MCF 10A (cell line): ENCODE measurements at places on chromosomes 11 and 22.
A peak's percentile ranks its signal among the peaks of the same experiment; 100 is the strongest.

DNA sequence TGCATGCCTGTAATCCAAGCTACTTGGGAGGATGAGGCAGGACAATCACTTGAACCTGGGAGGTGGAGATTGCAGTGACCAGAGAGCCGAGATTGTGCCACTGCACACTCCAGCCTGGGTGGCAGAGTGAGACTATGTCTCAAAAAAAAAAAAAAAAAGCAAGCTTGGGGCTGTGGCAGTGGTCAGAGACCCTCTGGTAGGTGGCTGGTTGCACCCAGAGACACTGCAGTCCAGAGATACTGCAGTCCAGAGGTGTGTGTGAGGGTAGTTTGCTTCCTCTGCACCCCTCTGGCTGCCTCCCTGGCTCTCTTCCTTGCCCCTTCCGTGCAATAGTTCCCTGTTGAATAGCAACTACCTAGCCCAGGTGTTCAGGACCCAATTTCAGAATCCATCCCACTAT, 1.7 kb upstream of the CCDC134 start:
- DNase-seq: no peak

DNA sequence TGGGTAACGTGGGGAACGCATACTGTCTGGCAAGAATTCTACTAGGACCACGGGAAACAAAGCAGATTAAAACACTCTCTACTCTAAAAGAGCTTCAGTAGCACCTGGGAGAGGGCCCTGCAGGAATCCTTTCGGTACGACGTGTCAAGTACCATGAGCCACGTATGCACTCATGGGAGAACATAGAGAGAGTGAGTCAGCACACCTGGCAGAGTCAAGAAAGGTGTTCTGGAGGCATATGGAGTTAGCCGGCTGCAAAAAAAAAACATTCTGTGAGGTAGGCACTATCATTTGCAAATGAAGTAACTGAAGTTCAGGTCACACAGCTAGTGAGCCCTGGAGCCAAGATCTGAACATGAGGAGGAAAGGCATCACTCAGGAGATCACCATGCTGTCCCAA, 71.1 kb upstream of the BID start:
- DNase-seq: no peak

GRCh38 chr11:121188776-121189175, 87.7 kb downstream of the TECTA start:
- DNase-seq: no peak

DNA sequence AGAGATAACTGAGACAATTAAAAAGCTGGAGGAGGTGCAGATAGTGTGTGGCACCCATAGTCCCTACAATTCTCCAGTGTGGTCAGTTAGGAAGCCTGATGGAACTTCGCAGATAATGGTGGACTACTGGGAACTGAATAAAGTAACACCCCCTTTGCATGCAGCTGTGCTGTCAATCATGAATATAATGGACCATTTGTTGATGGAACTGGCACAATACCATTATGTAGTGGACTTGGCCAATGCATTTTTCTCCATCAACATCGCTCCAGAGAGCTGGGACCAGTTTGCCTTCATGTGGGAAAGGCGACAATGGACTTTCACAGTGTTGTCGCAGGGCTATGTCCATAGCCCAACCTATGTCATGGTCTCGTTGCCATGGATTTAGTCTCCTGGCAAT, 324.2 kb downstream of the TMEM135 start:
- DNase-seq: no peak

DNA sequence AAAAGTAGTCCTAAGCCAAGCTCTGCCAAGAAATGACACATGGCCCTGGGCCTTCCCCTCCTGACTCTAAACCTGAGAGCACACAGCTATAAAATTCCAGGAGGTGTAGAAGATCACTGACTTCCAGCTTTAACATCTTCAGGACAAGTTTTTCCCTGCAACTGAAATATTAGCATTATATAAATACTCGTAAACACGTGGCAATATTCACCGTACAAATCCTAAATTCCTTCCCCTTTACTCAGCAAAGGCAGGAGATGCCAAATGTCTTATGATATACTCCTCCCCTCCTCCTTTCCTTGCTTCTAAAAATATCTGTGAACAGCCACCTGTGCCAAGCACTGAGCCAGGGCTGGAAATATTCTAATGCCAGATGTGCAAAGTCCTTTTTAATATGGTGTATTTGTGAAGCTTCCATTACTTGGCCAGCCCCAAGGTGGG, 194.0 kb downstream of the LARGE1 start:
- DNase-seq: no peak

- no peak for DNase-seq
Measured at GRCh38 chr11:67311051-67311555, 7.8 kb downstream of the SSH3 start.

GRCh38 chr22:49235463-49236300, 592.0 kb downstream of the BRD1 start:
- DNase-seq: no peak

GRCh38 chr11:944711-945470, 19.2 kb downstream of the AP2A2 start:
- DNase-seq: no peak

DNA sequence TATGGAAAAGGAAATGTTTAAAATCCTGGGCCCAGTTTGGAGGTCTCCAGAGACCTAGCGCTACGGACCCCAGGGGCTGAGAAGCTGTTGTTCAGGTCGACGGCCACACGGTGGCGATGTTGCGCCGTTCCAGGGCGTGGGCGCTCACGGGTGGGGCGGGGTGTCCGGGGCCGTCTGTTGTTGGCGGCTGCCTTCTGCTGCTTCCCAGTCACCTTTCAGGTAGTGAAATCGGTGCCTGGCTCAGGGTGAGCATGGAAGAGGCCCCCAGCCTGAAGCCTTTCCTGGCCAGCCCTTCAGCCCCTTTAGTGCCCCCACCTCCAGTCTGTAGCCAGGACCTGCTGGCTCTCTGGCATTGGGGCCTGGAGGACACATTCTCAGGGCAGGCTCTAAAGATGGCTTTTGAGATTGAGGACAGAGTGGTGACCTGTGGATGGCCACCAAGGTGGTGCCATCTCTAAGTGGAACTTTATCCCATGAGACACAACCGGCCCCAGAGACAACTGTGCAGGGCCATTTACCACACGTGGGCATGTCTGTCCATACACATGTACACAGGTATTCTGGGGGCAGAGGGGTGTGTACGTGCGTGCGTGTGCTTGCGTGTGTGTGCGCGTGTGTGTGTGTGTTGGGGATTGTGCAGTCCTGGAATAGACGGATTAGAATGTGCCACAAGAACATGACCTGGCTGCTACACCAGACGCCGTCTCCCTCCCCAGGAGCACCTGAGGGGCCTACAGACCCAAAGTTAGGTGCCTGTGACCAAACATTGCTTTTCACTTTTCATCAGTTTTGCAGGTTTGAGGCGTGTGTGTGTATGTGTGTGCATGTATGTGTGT, 53.8 kb downstream of the ST14 start:
- peak; percentile 55 for DNase-seq

DNA sequence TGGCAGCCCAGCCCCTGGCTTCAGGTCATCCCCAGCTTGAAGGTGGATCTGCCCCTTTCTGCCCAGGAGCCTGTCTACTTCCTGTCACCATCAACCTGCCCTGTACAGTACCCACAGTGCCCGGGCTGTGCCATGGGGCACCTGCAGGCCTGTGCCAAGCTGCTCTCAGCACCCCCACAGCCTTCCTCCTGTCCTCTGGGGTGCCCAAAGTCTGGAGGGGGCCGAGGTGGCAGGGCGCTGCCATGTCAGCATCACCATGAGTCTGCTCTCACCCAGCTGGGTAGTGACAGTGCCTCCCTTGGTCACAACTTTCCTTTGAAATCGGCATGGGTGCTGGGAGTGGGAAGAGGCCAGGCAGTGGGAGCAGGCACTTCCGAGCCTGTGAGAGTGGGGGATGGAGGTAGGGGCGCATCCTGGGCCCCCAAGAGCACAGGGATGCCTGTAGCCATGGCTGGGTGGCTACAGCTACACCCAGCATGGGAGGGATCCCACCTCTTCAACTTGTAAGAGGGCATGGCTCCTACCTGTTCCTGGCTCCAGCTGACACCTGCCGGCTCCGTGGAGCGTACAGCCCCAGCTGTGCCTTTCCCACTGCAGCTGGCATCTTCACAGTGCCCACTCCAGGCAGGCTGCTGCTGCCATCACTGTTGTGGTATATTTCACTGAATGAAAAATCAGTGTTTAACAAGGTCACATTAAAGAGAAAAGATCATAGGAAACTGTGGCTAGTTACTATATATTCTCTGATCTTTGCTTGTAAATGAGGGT, 42.9 kb downstream of the RNF169 start:
- no peak for DNase-seq

DNA sequence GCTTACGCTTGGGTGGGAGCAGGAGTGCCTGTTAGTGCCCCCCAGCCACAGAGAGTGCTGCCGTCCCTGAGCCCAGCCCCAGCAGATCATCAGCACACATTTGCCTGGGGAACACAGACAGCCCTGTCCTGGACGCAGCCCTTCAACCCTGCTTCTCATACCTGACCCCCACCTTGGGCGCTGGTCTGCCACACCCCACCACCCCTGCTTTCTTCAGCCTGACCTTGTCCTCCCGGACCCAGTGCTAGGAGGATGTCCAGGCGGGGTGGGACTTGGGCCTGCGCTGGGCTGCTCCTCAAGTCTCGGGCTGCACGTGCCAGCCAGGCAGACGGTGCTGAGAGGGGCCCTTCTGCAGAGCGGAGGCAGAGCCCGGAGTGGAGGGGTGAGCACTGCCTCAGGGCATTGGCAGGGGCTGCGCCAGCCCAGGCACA, 119.2 kb downstream of the KCNQ1OT1 start:
- no peak for DNase-seq

GRCh38 chr22:42297778-42298177, 27.3 kb upstream of the TCF20 start:
- no peak for DNase-seq

DNA sequence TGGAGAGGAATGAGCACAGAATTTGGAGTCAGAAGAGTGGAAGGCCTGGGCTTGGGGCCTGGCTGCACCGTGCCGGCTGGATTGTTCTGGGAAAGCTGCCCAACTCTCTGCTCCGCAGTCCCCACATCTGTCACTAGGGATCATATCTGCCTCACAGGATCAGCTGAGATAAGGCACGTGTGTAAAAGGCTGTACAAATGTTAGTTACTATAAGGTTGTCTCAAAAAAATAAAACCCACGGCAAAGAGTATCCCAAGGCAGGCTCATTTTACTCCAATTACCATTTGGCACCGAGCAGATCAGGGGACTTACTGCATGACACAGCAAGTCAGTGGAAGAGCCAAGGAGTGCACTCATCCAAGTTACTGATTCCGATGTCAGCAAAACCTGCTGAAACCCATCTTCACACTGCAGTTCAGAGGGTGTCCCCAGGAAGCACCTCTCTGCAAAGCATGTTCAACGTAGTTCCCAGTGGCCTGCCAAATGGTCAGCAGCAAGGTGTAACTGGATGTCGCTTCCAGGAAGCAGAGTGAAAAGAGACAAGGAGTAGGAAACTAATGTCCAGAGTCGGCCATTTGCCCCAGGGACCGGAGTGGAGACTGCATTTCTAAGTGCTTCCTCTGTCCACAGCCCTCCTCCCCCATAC, 18.1 kb upstream of the MRTFA start:
- DNase-seq: peak; percentile 42

- DNase-seq: no peak
Measured at GRCh38 chr22:37801946-37802309, 5.8 kb upstream of the GCAT start.

DNA sequence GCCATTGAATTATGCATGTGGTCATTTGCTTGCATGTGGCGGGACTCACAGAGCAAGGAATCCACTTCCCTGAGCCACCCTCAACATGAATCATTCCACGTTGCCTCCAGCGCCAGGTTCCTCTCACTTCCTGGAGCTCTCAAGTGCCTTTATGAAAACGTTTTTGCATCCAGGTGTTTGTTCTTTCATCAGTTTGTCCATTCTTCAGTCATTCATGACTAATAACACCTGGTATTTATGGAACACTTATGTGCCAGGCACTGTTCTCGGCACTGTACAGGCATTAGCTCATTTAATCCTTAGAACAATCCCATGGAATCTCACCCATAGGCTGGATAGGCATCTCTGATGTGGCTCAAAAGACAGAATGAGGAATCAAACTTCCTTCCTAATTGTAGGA, 256.1 kb upstream of the SYN3 start:
- DNase-seq: no peak

DNA sequence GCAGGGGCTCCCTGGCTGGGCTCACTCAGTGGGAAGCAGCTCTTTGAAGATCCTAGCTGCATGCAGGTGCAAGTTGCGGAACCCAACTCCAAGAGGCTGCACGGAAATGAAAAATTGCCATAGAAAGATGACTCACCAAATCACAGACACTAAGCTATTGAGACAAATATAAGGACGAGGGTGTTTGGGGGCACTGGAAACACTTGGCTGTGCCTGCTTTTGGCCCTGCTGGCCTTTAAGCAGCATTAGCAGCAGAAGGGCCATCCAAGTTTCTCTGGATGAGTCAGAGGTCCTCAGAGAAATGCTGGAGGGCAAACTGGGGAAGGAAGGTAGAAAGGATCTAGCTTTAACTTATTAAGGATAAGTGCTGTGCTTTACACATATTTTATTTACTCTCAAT, 282.3 kb downstream of the KIRREL3 start:
- DNase-seq: no peak

DNA sequence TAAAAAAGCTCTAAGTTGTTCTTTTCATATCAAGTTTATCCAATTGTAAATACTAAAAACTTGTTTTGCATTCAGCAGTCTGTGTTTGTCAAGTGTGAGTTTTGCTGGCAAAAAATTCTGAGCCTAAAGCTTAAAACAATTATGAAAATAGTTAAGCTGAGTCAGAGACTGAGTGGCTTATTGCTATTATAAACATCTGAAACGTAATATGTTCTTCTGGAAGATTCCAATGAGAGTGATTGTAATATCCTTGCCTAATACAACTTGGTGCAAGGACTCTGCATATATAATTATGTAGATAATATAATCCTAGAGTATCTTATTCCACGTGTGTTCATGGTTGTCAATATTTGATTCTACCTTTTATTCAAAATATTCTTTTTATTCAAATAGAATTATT, 14.1 kb upstream of the NUP50 start:
- DNase-seq: no peak

DNA sequence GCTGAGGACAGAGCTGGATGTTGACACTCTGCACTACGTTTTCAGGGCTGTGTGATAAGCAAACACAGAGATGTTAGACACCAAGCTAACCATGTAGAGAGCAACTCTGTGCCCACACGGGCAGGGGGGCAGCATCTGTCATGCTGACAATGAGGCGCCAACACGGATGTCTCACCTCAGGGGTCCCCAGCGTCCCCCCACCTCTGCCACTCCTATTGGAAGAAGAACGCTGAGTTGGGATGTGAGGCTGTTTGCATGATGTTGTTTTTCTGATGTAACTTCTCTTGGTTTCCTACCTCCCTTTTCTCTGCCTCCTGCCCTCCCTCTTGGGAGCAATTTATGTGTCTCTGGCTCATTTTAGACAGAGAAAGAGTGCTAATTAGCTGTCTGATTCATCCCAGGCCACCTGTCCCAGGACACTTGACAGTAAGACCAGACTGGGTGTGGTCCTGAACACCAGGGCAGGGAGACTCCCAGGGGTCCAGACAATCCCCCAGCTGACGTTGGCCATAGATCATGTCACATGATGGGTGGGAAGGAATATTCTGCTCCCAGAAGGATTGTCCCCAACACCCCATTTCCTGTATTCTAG, 89.2 kb upstream of the NCAM1 start:
- DNase-seq: no peak

- DNase-seq: no peak
Measured at GRCh38 chr11:59759900-59760299, 4.7 kb downstream of the STX3 start.

GRCh38 chr22:39489094-39490068, 12.7 kb upstream of the MIEF1 start:
- no peak for DNase-seq
